ENCODE measurements at places on chromosomes 4 and X.

DNA sequence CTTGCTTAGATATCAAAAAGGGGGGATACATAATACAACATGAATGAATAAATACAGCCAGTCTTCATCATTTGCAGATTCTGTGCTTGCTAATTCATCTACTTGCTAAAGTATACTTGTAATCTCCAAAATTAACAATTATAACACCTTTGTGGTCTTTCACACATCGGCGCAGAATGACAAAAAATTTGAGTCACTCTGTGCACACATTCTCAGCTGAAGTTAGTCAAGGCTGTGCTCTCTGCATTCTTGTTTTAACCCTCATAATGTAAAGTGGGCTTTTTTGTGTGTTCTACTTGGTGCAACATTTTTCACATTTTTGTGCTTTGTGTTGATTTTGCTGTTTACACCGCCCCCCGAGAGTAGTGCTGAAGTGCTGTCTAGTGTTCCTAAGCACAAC, 65.8 kb upstream of the GPRIN3 start:
- no peak for DNase-seq

- no peak for DNase-seq
Observed at GRCh38 chr4:70326052-70326451, 8.7 kb upstream of the CABS1 start.

GRCh38 chr4:42555828-42556227, 101.1 kb downstream of the ATP8A1 start:
- no peak for DNase-seq

- no peak for DNase-seq
Observed at GRCh38 chr4:31009926-31010325, 289.8 kb downstream of the PCDH7 start.

DNA sequence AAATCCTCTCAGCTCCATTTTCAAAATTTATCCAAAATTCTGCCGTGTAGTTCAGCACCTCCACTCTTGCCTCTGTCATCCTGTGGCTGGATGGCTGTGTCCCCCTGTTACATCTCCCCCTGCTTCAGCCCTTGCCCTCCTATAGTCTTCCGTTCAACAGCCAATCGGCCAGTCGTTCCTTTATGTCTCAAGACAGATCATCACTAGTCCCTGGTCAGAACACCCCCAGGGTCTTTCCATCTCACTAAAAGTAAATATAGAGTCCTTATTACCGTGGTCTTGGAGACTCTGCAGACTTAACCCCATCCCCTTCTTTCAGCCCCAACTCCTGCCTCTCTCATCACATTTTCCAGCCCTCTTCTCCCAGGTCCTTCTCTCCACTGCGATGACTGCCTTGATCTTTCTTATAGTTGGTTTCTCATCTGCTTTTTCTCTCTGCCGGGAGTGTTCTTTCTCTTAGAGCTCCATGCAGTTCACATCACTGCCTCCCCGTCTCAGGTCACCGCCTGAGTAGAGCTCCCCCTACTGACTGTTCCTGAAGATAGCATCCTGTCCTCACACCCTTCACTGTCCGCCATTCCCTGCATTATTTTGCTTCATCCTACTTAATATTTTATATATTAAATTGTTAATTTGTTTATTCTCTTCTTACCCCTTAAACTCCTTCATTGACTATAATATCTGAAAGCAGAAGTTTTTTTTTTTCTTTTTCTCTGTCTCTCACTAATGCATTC, 736.9 kb upstream of the MAGEB2 start:
- peak; percentile 1 for DNase-seq
